Hematopoietic multipotent progenitor cell treated with erythropoietin and hydrocortisone succinate and interleukin-3 and kit ligand, for 4 days (in vitro differentiated cells): ENCODE measurements at places on chromosomes 11 and 22.

GRCh38 chr22:47048123-47049077, 285.9 kb downstream of the TBC1D22A start:
- no peak for DNase-seq

DNA sequence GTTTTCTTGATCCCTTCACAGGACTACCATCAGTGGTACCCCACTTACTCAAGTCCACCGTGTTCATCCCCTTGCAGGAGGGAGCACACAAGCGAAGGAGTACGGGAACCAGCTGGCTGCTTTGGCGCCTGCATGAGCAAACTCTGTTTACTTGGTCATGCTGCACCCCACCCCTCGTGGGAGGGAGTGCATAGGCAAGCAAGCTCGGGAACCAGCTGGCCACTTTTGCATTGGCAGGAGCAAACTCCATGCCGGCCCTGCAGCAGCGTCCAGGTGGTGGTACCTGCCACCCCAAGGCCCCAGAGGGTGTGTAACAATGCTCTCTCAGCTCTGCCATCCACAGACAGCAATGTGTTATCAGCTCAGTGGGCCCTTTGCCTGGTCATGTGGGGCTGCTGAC, 737.8 kb downstream of the FAM181B start:
- DNase-seq: no peak

GRCh38 chr11:20310137-20310536, 53.4 kb upstream of the HTATIP2 start:
- no peak for DNase-seq

DNA sequence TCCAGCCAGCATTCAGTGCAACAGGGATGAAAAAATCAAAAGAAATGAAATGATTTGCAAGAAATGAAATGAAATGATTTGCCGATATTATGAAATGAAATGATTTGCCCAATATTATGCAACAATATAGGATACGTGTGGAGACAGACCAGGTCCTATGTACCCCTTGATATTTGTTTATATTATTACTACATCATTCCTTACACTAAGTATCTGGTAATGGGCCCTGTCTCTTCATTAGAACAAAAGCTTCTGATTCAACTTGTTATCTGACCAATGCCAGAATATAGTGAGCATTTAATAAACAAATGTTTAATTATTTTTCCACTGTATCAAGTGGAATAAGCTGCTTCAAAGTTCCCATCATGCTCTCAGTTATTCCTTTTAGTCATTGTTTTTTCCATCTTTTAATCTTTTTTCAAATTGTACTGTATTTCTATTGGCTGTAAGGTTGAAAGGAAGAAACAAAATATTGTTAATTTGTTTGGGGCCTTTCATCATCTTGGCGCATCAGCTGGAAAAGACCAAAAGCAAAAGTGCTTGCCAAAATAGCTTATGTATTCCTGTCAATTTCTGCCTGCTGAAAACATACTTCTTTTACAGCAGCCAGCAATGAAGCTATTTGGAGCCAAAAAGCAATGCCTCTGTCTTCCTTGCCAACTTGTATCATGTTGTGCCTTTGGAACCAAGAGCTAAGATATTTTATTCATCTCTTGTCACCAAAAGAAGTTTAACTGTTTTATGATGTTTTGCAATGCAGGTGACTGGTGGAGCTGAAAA, 2314.9 kb downstream of the LRRC4C start:
- no peak for DNase-seq

- DNase-seq: no peak
Measured at GRCh38 chr11:11057472-11057854, 199.6 kb upstream of the ZBED5 start.

DNA sequence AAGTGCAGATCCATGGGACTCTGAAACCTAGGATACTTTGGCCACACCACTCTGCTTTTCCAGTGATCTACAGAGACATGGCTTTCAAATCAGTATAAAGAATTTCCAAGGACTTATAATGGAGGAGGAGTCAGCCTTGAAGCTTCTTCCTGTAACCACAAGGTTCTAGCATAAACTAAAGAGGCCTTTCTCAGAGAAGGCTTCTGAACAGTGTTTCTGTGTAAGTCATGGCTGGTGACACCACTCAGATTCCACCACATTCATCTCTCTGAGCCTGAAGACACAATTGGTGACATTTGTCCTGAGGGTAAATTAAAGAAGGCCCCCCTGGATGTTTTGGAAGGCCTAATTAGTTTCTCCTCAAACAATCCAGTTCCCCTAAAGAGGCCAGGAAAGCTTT, 29.0 kb upstream of the ADORA2A start:
- DNase-seq: no peak

GRCh38 chr11:107842412-107843100, 16.0 kb downstream of the SLC35F2 start:
- no peak for DNase-seq

- peak; percentile 41 for DNase-seq
Measured at GRCh38 chr11:36360826-36361415, 64.8 kb downstream of the PRR5L start.

DNA sequence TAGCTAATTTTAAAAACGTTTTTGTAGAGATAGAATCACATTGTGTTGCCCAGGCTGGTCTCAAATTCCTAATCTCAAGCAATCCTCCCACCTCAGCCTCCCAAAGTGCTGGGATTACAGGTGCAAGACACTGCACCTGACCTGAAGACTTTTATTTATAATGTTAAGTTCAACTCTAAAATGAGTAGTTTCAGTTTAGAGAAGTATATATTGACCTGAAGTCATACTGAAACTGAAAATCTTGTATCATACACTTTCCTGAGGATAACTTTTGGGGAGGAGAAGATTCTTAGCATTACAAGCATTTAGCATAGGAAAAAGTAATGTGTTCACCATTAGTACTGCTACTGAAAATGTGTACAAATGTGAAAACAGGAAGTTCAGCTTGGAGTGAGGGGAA, 249.3 kb downstream of the CASP12 start:
- DNase-seq: no peak

DNA sequence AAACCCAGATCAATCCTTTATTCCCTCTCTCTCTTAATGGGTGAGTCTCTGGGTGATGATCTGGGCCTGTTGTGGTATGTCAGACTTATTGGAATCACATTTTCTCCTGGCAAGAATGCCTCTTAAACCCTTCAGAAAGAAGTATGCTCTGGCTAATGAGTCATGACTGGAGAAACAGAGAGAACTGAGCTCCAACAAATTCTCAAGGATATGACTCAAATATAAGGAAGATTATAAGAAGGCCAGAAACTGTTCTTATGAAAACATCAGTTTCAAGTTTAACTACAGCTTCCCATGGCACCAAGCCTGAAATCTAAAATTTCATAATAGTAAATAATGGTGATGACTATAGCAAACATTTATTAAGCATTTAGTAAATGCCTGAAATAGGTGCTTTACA, 83.9 kb downstream of the OR5AK2 start:
- no peak for DNase-seq

DNA sequence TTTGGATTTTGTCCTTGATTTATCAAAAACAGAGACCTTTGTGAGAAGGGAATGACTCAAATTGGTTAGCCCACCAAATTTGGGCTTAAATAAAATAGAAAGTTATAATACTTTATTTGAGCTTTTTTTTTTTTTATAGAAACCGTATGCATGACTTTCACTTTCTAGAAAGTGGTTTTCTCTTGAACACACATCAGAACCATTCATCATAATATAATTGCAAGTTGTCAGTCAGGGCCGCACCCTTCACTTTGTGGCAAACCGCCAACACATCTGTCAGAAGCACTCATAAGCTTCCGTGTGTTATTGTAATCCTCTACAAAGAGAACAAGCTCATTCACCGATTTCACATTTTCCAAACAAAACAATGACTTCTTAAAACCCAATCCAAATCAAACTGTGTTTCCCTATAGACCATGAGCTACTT, 76.1 kb downstream of the SOX6 start:
- DNase-seq: peak; percentile 83

GRCh38 chr11:132744771-132745170, 787.5 kb downstream of the OPCML start:
- no peak for DNase-seq

DNA sequence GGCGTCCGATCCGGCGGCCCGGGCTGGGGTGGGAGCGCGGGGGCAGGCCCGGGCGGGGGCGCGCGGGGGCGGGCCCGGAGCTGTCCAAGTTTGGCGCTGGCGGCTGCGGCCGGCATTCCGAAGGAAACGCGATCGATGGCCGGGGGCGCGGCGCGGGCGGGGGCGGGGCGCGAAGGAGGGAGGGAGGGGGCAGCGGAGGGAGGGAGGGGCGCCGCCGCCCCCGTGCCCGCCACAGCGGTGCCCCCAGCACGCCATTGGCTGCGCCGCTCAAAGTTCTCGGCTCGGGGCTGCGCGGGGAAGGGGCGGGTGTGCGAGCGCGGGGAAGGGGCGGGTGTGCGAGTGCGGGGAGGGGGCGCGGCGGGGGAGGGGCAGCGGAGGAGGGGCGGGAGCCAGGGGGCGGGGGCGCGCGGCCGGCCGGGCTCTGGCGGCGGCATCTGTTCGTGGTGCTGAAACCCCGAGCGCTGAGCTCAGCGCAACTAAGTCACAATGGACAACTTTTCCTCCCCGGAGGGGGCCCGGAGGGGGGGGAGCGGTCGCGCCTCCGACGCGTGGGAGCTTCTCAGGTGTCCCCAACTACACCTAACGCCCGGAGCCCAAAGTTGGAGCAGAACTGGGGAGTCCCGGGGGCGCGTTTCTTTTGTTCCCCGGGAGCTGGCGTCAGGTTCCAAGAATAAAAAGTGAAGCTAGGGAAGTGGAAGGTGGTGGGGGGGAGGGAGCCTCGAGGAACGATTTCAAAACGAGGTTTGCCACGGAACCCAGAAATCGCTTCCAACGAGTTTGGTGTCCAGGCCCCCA, 2.2 kb downstream of the PHF21B start:
- peak; percentile 43 for DNase-seq

- DNase-seq: no peak
Measured at GRCh38 chr11:72955466-72955865, 141.3 kb downstream of the ATG16L2 start.

- DNase-seq: no peak
Measured at GRCh38 chr22:32534252-32535235, 59.9 kb downstream of the FBXO7 start.

- no peak for DNase-seq
Measured at GRCh38 chr11:25927411-25927953, 404.4 kb upstream of the ANO3 start.

- DNase-seq: no peak
Measured at GRCh38 chr11:71212871-71213559, 39.4 kb downstream of the SHANK2 start.

DNA sequence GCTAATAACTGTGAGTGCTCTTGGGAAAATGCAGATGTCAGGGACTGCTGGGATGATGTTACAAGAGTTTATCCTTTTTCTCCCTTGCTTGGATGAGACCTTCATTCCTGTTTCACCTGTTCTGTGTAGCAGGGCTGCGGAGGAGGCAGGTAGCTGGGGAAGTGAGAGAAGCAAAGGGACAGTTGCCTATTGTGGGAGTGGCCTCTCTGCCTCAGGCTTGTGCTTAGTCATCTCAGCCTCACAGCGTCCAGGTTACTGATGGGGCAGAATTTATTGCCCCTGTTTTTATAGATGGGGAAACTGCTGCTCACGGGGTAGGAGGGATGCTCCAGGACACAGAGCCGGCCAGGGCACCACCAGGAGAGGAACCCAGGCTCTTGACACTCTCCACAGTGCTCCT, 1.7 kb downstream of the STX3 start:
- DNase-seq: peak; percentile 46

DNA sequence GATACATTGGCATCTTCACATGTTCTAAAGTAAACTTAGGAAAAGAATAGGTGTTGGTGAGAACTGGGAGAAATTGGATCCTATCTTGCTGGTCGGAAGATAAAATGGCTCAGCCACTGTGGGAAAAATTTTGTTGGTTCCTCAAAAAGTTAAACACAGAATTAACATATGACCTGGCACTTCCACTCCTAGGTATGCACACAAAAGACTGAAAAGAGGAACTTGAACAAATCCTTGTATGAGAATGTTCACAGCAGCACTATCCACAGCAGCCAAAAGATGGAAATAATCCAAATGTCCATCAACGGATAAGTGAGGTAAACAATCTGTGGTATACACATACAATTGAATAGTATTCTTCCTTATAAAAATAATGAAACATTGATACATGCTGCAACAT, 4.8 kb upstream of the TPH1 start:
- peak; percentile 24 for DNase-seq

GRCh38 chr11:82315093-82315492, 418.6 kb downstream of the FAM181B start:
- peak; percentile 44 for DNase-seq

- no peak for DNase-seq
Measured at GRCh38 chr22:46131151-46131587, 19.2 kb upstream of the PPARA start.

DNA sequence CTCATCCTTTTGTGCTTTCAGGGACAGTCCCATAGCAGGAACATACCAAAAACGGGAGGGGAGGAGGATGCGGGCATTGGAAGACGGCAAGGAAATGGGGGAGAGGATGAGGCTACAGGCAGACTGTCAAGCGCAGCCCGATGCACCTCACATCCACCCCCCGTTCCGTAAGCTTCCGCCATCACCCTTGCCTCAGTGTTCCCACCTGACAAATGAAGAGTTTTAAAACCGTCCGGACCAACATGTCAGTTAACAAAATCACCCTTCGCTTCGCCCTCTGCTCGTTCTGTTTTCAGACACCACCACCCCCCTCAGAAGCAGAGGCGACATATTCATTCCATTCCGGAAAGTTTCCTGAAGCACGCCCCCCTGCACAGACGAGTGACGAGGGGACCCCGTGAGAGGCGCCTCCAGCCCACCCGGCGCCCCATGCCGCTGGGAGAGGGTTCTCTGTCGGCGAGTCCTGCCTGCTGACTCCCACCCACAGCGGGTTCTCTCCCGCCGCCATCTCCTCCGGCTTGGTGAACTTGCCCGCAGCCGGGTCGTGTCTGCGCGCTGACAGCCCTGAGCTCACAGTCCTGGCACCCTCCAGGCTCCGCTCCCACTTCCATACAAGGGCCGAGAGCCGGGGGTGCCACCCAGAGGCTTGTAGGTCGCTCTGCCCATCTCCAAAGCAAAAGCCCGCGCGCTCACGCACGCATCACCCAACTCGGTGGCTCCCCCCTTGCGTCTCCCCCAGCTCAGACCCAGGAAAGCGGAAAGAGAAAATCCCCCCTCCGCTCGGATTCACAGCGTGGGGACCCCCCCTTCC, 1.5 kb downstream of the IGSF9B start:
- DNase-seq: peak; percentile 41

DNA sequence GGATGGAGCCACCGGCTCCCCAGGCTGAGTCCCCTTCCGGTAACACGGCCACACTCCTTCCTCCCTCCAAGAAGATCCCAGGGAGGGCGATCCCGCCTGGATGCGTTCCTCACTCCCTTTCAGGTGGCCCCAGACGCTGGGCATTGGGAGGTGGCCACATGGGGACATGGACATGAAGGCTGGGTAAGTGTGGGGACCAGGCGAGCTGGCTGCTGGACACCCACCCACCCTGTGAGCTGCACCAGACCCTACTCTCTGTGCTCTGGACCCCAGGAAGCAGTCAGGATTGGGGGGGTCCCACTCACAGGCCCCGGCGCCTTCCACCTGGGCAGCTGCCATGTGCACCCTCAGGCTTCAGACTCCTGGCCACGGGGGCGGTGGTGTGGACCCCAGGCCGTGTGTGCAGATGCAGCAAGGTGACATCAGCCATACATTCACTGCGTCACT, 932.8 kb downstream of the BRD1 start:
- DNase-seq: no peak

GRCh38 chr11:16999116-16999515, 15.1 kb downstream of the PLEKHA7 start:
- no peak for DNase-seq
